ENCODE measurements at places on chromosomes 12 and 14.

GRCh38 chr14:33938131-33938949 is 12.5 kb downstream of the EGLN3 start:
- DNase-seq: no peak

- no peak for DNase-seq
Observed at GRCh38 chr12:112243255-112244110, 118.1 kb downstream of the TRAFD1 start.

DNA sequence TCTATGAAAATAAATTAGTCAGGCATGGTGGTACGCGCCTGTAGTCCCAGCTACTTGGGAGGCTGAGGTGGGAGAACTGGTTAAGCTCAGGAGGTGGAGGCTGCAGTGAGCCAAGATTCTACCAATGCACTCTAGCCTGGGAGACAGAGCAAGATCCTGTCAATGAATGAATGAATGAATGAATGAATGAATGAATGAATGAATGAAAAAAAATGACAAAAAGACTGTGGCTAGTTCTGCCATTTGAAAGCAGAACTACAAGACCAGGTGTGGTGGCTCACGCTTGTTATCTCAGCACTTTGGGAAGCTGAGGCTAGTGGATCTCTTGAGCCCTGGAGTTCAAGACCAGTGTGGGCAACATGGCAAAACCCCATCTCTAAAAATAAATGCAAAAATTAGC is 32.2 kb upstream of the NPFF start:
- DNase-seq: no peak

GRCh38 chr12:25101092-25101445 is 93.9 kb downstream of the DNAI7 start:
- no peak for DNase-seq

- DNase-seq: no peak
Observed at GRCh38 chr12:65411171-65411570, 132.7 kb downstream of the MSRB3 start.

DNA sequence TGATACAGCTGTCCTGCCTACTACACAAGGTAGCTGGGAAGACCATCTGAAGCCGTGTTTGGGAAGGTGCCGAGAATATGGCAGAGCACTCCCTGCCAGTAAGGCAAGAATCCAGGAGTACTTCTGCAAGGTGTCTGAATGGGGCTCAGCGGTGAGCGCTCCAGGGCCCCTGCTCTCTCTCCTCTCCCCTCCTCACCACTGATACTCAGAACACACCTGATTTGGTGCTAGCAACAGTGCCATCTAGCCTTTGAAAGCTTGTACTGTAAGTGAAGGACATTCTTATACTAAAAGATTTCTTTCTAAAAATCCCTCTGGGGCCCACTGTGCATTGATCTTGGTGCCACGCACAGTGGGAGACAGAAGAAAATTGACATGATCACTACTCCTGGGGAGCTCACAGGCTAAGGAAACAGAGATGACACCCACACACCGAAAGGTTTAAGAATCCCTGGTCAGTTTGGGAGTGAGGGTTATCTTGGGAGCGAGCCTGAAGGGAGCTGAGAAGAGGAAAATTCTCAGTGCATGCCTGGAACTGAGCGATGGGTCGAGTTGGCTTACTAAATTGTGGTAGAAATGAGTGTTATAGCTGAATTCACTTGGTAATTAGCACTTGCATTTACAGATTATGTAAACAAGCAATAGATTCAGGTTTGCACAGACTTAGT is 216.9 kb downstream of the NTF3 start:
- DNase-seq: no peak

GRCh38 chr14:77353469-77354141 is 23.3 kb downstream of the TMED8 start:
- DNase-seq: no peak

DNA sequence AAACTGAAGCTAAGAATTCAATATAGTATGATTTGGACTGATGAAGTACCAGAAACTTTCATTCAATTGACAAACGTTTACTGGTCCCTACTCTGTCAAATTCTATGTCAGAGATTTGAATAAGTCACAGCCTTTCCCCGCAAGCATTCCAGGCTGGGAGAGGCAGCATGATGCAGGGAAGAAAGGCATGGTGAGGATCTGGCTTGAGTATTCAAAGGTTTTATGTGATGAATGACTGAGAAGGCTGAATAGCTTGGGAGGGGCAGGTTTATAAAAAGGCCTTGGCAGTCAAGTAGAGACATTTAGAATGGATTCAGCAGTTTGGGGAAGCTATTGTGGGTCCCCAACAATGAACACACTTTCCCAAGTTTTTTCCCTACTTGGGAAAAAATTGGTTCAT is 431.8 kb downstream of the DPF3 start:
- DNase-seq: no peak

DNA sequence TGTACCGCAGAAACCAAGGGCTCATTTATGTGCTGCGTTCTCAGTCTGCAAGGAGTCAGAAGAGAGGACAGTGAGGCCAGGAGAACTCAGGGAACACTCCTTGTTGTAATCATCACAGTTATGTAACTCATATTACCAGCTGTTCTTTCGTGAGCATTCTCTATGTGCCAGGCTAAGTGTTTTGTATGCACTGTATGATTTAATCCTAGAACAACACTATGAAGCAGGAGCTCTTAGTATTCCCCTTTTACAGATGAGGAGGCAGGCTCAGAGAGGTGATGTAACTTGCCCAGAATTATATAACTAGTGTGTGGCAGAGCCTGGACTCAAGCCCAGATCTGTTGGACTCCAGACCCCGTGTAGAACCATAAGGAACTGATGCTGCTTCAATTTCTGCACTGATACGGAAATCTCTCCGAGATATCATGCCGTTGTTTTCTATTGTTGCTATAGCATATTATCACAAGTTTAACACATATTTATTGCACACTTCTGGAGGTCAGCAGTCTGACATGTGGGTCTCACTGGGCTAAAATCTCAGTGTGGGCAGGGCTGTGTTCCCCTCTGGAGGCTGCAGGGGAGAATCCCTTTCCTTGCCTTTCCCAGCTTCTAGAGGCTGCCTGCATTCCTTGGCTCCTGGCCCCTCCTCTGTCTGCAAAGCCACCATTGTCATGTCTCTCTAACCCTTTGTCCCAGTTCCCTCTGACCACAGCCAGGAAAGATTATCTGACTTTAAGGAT is 16.3 kb upstream of the CD9 start:
- DNase-seq: no peak

DNA sequence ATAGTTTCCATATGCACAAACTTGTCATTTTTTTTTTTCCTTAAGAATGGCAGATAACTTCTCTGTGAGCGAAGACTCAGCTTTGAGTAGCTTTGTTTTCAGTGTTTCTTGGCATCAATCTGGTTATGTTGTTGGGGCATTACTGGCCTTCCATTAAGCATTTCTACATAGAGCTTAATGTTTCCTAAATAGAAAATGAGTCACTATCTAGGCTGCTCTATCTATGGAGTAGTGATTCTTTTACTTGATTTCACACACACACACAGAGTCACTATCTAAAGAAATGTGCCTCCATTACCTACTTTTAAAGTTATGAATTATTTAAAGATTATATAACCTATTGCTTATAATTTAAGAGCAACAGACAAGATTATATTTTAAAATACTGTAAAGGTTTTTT is 53.9 kb downstream of the TMEM260 start:
- DNase-seq: peak; percentile 4

- no peak for DNase-seq
Observed at GRCh38 chr12:39062266-39062996, 157.0 kb upstream of the CPNE8 start.

DNA sequence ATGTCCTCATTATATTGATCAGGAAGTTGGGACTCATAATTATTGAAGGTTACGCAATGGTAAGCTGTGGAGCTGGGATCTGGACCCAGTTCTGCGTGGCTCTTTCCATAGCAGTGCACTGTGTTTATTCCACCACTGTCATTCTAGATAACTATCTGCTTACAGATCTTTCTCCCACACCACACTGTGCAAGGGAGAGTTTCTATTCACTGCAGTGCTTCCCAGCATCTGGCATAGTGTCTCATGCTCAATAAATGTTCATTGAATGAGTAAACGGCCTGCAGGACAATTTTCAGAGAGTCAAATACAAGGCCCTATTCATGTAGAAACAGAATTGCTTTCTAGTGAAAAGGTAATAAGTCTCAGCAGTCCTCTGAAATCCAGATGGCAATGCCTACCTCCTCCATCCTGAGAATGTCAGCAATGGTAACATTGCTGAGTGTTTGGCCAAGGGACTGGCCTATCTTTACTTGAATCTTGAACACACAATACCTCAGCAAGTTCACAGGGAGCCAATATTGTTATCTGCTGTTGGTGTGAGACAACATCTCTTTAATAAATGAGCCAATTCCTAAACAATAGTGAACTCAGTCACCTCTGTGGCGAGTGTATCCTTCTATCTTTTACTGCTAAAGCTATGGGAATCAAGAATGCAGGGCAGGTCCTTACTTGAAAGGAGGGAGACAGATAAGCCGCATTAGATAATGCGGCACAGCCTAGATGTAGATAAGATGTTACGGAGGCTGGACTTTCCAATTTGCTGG is 332.4 kb upstream of the PRICKLE1 start:
- DNase-seq: peak; percentile 10

GRCh38 chr12:24562771-24563431 is 386.0 kb downstream of the BCAT1 start:
- no peak for DNase-seq

GRCh38 chr12:6699989-6700645 is 498 bp downstream of the PIANP start:
- DNase-seq: no peak

DNA sequence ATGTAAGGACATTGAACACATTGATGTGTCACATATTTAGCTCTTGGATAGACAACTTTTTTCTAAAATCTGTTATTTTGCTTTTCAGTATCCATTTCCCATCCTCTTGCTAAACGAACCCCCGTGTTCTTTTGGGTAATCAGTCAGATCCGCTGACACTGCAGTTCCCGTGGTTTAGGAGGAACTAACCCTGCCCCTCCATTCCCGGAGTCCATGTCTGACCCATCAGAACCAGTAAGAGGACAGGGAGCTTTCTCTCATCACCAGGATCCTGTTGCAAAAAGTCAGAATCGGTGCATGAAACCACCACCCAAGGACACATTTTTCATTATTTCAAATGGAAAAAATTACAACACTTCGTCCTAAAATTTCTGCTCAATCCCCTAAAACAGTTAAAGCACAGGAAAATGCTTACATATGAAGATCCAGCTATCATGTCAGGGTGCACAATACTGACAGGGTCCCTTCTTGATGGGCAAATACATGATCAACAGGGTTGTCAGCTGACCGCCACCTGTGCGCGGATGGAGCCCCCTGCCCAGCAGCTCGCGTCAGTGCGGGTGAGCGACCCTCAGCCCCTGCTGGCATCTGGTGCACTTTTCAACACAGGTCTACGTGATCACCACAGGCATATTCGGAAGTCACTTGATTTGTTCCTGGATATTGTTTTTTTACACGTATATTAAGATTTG is 276.8 kb downstream of the ADGRD1 start:
- DNase-seq: no peak

- no peak for DNase-seq
Observed at GRCh38 chr12:103373088-103373523, 122.7 kb downstream of the C12orf42 start.

DNA sequence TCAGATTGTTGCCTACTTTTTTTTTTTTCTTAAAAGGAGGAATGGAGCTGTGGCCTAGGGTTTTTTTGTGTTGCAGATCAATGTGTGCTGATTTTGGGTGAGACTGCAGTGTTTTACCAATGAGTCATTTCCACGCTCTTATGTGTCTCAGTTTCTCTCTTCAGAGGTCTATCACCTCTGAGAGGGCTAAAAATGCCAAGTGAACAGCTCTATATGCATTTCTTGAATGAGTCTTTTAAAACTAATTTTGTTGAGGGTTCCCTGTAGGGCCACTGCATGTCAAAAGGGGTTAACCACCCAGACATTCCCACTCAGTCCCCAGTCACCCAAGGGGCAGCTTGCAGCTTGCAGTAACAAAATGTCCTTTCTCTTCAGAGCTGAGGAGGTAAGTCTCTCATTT is 24.3 kb upstream of the GLIPR1L2 start:
- no peak for DNase-seq

DNA sequence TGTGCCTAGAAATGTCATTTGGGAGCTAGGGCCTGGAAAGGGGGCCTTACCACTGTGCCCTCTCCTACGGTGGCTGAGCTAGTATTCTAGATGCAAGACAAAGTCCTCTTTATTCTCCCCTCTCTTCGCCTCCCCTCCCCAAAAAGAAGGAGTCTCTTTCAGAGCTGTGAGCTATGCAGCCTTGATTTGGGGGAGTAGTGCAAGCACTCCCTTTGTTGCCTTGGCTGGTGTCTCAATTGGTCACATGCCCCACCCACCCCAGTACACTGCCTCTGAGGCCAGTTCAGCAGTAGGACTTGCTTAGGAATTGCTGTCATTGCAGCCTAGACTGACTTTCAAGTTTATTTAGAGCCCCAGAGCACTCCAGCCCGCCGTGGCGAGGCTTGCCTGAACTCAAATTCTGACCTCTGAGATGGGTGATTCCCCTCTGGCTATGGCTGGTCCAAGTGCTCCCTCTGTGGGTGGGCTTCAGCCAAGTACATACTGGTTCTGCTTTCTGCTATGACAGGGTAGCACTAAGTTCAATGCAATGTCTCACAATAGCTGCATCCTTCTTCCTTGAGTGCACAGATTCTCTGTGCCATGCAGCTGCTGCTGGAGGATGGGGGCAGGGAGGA is 37.0 kb upstream of the FBXO33 start:
- no peak for DNase-seq

- no peak for DNase-seq
Observed at GRCh38 chr12:8996682-8997405, 7.5 kb downstream of the KLRG1 start.

DNA sequence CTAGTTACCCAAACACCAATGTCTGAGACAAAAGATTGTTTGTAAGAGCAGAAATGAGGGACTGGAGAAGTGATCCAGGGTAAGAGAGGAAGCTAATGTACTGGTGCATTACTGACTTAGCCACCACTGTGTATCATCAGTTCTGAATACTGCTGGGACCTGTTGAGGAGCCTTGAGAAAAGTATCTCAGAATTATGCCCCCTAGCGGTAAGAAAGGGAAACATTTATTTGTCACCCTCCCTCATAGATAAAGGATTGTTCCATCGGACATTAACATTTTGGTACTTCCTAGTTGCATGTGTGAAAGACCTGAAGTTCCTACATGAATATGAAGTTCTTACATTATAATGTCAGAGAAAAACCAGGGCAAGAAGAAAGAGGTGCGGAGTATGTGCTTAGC is 612.5 kb downstream of the FSCB start:
- no peak for DNase-seq

GRCh38 chr12:53844994-53845844 is 93.4 kb upstream of the HOXC13 start:
- no peak for DNase-seq

- no peak for DNase-seq
Observed at GRCh38 chr14:81418057-81418790, 18.1 kb upstream of the STON2 start.

GRCh38 chr12:64042911-64043310 is 179.2 kb downstream of the KICS2 start:
- DNase-seq: peak; percentile 65

GRCh38 chr12:32334371-32334777 is 65.0 kb upstream of the FGD4 start:
- no peak for DNase-seq
